HT1080 (cell line): ENCODE measurements at places on chromosomes 11 and 22. TPM values are rescaled to one million over a fixed set of nuclear protein-coding genes. Genes with fewer than 3 reads are reported as not detected.

DNA sequence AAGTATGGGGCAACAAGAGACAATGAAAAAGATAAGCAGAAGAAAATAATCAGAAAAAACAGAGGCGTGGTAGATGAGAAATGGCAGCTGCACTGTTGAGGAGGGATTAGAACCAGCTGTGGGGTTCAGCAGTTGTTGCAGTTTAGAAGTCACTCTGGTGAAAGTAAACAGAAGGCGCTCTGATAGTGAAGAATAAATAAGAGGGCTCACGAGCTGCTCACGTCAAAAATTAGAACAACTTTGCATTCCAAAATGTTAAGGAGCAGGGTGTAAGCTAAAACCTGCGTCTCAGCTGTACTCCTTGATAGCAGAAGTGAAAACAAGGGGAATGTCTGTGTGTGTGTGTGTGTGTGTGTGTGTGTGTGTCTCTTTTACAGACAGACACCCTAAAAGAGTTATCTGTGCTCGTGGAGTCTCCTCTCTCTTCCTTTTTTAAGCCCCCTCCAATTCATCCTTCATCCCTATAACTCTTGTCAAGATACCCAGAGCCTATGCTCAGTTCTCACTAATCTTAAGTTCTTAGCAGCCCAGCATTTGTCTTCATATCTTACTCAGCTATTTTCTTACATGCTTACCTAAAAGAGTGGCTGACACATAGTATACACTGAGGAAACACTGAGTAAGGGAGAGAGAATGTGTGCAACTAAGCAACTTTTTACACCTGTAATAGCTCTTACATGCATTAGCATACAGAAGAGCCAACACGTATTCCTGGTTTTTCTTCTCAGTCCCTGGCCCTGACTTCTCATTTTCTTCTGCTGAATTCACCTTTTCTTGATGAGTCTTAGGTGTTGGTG lies 8.9 kb downstream of the TTC17 start:
- no peak for DNase-seq

GRCh38 chr22:27760474-27760873 lies 41.1 kb downstream of the MN1 start:
- no peak for DNase-seq

DNA sequence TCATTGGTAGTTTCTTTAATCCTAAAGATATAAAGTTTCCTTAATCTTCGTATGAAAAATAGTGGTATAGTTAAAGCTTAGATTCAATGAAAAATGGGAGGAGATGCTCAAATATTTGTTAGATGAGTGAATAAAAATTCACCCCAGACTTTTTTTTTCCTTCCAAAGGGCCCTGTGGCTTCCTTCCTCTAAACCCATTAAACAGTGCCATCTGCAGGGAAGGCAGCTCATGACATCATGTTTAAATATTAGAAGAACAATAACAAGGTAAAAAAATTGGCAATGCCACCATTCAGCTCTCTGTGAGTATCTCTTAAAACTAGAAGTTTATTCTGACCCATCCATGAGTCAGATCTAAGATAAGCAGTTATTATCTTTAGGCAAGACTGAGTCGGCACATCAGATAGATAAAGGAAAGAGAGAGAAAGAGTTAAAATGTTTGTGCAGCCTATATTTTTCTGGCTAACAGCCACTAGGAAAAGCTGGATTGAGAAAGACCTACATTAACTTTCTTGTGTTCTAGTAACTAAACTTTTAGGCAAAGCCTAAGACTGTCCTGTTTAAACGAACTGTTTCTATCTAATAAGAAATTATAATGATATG lies 19.1 kb upstream of the OOSP1 start:
- peak; percentile 63 for DNase-seq

GRCh38 chr11:44112091-44112821 lies 16.8 kb downstream of the EXT2 start:
- DNase-seq, result peak; percentile 36

DNA sequence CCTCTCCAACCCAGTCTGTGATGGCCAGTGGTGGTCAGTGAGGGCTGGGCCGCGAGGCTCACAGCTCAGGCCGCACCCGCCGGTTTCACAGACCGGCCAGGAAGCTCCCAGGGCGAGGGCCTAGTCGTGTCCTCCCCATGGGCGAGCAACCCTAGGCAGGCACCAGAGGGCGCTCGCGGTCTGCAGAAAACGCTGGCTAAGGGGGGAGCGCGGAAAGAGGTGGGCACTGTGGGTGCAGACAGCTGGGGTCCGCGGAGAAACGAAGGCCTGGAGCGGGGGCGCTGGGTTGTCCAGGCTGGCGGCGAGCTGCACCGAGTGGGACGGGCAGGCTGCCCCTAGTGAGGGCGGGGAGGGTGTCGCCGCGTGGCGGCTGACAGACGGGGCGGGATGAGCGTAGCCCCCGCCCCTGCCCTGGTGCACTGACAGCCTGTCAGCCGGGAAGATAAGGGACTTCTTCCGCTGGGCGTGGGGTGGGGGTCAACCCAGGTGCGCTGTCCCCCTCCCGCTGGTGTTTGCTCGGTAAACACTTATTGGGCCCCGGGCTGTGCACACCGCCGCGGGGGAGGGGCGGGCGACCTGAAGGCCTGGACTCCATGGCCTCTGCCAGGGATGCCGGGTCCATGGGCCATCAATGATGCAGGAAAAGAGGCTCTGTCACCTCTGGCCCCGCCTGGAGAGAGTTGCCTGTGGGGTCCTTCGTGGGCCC lies 7.5 kb downstream of the GP1BB start:
- DNase-seq, result peak; percentile 63

DNA sequence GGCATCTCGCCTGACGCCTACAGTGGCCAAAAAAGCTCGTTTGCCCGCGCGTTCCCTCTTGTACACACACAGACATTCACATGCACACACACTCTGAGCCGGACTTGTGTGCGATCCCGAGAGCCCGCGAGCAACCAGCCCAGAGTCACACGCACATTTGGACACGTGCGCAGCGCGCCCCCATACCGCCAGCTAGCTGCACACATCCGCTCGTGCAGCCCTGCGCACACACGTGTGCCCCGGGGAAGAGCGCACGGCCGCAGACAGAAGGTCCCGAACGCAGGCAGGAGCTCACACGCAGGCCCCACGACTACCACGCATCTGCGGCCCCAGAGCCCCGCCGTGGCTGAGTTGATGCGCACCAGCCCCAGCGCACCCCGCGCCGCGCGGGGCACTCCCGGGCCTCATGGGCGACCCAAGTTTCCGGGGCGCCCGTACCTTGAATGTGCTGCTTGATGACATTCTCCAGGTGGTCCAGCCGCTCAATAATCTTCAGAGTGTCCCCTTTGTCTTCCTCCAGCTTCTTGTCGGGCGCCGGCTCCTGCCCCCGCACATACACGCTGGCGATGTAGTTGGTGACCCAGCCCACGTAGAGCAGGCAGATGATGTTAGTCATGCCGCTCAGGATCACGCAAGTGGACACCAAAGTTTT lies 758 bp downstream of the GALNT18 start:
- peak; percentile 29 for DNase-seq

GRCh38 chr11:726278-727220 lies 20.5 kb downstream of the EPS8L2 start:
- no peak for DNase-seq

DNA sequence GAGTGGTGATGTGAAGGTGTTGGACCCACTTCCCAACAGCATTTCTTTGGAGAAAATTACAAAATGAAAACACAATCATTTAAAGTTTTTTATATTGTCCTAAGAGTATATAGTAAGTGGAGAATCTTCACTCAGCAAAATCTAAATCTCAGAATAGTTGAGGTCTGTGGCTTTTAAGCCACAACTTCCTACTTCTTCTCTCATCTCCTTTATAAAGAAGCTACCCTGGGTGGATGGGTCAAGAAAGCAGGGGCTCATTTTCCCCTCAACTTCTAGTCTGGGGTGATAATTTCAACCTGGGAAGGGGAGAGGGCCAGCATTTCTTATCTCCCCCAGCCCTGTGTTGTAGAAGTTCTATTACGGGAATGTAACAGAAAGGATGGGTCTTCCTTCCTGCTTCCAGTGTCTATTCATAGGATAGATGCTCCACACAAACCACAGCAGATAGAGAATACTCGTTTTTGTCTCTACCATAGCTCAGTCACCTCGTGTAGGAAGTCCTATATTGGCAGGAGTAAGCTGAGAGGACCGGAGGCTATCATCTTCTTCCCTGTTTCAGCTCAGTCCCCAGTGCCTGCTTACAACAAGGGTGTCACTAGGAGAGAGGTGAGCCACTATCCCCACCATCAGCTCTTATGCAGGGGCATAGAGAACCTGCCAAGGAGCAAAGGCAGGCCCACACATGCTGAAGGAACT lies 341.5 kb downstream of the CASP12 start:
- DNase-seq, result no peak

DNA sequence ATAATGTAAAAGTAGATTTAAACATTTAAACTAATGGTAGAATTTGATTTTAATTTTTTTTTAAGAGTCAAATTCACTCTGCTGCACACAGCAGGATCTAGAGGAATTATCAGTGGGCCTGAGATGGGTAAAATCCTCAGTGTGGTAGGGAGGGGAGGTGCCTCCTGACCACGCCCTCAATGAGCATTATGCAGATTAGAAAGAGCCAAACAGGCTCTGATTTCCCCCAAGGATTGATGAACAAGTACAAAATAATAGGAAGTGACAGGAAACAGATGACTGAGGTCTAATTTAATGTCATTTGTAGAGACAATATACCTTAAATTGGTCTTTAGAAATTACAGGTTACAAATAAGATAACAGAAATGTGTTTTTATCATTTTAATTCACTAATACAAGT lies 155.2 kb downstream of the DCDC1 start:
- DNase-seq, result no peak

DNA sequence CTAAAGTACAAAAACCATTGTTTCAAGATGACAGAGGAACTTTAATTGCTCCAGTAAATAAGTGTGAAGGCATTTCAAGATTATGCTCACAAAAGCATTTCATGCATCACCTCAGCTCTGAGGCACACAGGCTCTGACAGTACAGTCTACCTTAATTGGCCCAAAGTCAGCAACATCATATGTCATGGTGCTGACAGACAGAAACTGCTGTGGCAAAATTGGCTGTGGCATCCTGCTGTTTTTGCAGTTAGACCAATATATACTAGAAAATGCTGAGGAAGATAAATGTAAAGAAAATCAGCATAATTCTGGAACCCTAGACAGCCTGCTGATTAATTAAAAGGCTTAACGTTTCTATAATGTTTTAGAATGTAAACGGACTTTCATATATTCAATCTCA lies 34.9 kb upstream of the PPP2R1B start:
- DNase-seq, result no peak

DNA sequence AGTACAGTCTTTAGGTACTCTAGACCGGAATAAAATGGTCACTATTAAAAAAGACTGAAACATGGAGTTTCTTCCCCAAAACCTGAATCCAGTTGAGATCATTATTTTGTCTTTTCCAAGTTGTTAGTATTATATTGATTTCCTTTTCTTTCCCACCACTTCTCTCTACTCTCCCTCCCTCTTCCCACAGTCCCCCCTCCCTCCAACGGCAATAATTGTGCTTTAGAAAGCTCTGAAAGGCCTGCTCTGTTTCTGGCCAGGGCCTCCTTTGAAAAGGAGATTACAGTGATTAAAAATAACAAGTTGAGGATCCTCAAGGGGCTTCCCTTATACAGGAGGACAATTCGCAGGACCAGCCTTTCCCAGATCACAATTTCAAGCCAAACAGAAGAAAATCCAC lies 3.5 kb downstream of the SPON1 start:
- no peak for DNase-seq

RIC3 gene
- not detected in 2 replicates for total RNA-seq

EIF3F gene
- total RNA-seq, result 399 and 560 TPM in 2 replicates

DNAJB13 gene
- 0.07 and 0.13 TPM in 2 replicates for total RNA-seq
